ENCODE measurements at places on chromosomes 16 and 17.
A peak's percentile ranks its signal among the peaks of the same experiment; 100 is the strongest.

- no peak for DNase-seq
Measured at GRCh38 chr17:42286411-42287221, 1.7 kb upstream of the STAT5A start.

GRCh38 chr17:37305406-37305905 is 70.3 kb upstream of the C17orf78 start:
- no peak for DNase-seq

DNA sequence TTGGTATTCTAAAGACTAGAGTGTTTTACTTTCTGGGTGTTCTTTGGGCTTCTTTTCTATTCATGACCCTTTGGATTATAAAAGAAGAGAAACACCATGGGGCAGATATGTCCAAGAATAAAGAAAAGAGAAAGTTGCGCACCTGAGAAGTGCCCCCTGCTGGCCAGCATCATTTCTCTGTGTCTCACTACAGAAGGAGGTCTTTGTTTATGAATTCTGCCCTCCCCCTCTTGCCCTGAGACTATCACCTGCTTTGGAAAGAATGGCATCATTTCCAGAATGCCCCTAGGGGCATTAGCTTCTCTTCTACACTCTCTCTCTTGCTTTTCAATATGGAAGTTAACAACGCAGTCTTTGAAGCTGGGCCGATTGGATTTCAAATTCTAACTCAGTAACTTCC is 45.0 kb downstream of the CDH13 start:
- no peak for DNase-seq

GRCh38 chr16:16127469-16128116 is 95.7 kb downstream of the ABCC6 start:
- peak; percentile 26 for DNase-seq

DNA sequence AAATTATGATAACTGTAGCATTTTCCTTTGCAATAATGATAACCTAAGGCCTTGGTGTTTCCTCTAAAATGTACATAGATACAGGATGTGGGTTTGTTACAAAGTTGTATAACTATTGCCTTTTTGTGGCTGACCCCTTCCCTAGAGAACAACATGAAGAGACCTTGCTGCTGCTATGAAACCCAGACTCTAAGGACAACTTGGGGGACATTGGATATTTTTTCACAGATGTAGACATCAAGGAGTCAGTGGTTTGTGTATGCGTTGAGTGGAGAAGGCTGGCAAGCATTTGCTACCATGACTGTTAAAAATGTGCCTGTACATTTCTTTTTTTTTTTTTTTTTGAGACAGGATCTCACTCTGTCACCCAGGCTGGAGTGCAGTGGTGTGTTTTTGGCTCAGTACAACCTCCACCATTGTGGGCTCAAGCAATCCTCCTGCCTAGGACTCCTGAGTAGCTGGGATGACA is 12.3 kb downstream of the HMOX2 start:
- no peak for DNase-seq

GRCh38 chr16:67265834-67266233 is 13.5 kb upstream of the PLEKHG4 start:
- DNase-seq, result no peak

DNA sequence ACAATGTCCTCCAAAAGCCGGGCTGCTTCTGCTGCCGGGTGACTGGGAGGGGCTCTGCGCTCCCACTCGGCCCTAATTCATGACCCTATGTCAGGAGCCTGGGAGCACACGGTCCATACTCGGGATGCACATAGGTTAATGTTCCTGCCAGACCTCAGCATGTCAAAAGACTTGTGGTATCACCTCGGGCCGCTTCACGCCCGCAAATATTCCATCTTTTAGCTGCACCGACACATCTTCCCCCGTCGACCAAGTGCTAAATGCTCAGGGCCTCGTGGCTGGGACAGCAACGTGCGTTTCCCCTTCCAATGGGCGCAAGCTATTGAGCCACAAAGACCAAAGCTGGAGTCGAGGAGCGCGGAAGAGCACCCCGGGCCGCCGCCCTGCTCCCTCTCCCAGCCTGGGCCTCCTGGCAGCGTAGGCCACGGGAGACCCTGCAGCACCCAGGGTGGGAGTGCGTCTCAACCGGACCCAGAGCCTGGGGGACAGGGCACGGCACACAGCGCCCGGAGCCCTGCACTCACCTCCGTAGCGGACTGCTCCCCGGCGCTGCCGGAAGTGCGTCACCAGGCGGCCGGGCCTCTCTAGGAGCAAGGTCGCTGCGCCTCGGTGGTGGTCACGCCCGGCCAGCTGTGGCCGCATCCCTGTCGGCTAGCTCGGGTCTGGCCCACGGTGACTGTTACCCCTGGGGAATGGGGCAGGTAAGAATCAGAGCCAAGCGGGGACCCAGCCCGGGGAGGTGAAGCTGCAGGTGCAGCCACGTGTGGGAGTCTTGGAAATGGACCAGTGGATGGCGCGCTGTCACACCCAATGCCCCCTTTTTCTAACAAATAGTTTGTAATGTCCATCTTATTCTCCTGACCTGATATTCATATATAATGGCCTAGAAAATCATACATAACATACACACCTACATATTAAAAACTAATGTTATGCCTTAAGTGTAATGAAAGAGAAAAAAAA is at the start of gene ZNF23:
ZNF23 (minus strand) TSS at position 562 of the 963 bp plus-strand sequence. CDS start 5,451 bp downstream, outside the sequence.
- peak; percentile 51 for DNase-seq

- no peak for DNase-seq
Measured at GRCh38 chr17:61002316-61002736, 324.7 kb downstream of the BCAS3 start.

- DNase-seq, result no peak
Measured at GRCh38 chr17:4249452-4250029, 14.2 kb downstream of the ANKFY1 start.

- no peak for DNase-seq
Measured at GRCh38 chr17:40952661-40953060, 14.1 kb downstream of the KRT39 start.
